BJ (cell line): ENCODE measurements at places on chromosomes 7 and 10. TPM values are rescaled to one million over a fixed set of nuclear protein-coding genes. Genes with fewer than 3 reads are reported as not detected.
A peak's percentile ranks its signal among the peaks of the same experiment; 100 is the strongest.

DNA sequence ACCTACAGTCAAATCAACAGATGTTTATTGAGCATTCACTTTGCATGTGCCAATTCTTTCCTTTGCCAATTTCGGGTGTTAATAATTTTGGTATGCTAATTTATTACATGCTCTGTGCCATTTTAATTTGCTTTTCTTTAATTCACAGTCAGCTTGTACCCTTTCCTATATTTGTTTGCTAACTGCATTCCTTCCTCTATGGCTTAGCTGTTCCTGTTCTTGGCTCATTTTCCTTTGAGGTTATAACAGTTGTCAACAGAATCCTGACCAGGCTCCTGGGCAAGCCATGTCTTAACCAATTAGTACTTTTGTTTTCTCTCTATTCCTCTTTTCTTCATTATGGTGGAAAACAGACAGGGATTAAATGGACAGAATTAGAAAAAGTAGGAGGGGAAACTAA, 73.6 kb upstream of the RPA3 start:
- DNase-seq = no peak

DNA sequence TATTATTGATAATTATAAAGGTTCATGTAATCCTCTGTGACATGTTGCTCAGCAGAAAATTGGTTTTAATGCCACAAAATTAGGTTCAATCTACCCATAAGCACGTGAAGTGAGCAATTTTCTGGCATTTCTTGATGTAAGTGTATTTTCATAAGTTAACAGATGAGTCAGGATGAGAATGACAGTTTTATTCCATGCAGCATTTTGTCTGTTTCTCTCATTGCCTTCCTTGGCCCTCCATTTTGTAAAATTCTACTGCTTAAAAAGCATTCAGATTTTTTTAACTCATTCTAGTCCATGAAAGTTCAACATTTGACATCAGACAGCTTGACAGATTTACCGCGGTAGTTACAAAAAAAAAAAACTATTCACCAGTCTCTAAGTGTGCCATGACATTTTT, 4.0 kb upstream of the GFRA1 start:
- DNase-seq = no peak

GRCh38 chr10:58414270-58415041, 29.2 kb downstream of the TFAM start:
- DNase-seq = peak; percentile 27

Gene NUB1
- polyA plus RNA-seq = 44.5 and 46.3 TPM in 2 replicates
